COR-L47 (cell line): ENCODE measurements at places on chromosomes 13 and 19.

- no peak for DNase-seq
Measured at GRCh38 chr13:49342454-49342853, 94.7 kb downstream of the CDADC1 start.

- no peak for DNase-seq
Measured at GRCh38 chr13:96216543-96216942, 126.6 kb downstream of the HS6ST3 start.

GRCh38 chr19:12801466-12802266, at the start of the genes PRDX2 and THSD8:
Gene PRDX2 (minus strand): TSS chr19:12801800. CDS start chr19:12801261, 539 bp downstream.
Gene THSD8 (plus strand): TSS chr19:12802069. CDS start chr19:12802072, 3 bp downstream.
- peak; percentile 86 for DNase-seq

- DNase-seq, result no peak
Measured at GRCh38 chr13:68998056-68998455, 1109.6 kb upstream of the ATXN8OS start.

GRCh38 chr13:97240788-97241734, 18.9 kb downstream of the MBNL2 start:
- no peak for DNase-seq

DNA sequence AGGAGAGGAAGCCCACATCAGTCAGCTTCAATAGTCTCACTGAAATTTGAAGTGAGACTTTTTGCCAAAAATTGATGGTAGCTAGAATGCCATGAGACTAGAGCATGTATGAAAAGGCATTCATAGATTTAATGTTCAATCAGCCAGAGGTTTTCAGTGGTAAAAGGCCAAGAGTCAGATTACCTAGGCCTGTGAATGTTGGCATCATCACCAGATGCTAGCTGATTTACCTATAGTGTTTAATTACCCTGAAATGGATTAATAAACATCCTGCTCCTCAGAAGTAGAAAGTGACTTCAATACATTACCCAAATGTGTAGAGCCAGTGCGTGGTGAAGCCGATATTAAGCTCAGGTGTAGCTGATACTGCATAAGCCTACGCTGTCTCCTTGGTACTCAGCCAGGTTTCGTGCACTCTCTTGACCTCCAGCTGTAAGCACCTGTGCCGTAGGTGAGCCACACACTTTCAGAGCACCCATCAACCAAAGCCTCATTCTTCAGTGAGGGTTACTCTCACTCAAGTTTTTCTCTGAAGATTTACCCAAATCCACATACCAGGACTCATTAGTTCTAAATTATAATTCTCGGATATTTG, 1140.3 kb upstream of the SLC10A2 start:
- peak; percentile 48 for DNase-seq

GRCh38 chr13:90979059-90979458, 368.4 kb upstream of the MIR17HG start:
- DNase-seq, result no peak

GRCh38 chr13:50476577-50477285, 366.8 kb downstream of the DLEU7 start:
- no peak for DNase-seq

- DNase-seq, result no peak
Measured at GRCh38 chr13:113775451-113776145, 16.6 kb downstream of the TMEM255B start.

DNA sequence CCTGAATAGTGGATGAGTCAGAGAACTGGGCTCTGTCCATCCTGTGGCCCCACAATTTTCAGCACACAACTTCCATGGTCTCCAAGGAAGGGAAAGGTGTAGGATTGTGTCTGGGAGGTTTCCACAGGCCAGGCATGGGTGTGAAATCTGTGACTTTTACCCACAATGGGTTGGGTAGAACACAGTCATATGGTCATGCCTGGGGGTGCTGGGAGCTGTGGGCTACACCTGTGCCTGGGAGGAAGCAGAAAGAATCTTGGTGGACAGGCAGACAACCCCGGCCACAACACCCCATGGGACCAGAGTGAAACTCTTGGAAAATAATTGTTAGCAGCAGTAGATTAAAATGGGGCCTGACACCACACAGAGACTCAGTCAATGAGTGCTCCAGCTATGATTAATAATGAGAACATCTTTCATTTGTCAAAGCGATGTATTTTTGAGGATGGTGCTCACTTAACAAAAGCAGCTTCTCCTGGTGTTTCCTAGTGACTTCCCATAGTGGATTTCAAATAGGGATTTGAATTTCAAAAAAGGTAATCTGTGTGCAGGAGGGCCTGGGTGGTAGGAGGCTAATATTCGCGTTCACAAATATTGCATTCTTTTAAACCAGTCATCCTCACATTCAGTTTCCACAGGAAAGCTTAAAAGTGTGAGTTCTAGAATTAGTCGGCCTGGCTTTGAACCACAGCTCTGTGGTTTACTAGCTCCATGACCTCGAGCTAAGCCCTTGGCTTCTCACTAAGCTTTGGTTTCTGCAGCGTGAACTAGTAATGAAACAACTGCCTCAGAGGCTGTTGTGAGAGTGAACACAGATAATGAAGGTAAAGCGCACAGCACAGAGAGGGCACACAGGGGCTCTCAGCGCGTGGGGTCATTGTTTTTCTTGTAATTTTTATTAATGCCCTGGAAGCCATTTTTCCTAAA, 89.3 kb upstream of the UQCRFS1 start:
- no peak for DNase-seq

DNA sequence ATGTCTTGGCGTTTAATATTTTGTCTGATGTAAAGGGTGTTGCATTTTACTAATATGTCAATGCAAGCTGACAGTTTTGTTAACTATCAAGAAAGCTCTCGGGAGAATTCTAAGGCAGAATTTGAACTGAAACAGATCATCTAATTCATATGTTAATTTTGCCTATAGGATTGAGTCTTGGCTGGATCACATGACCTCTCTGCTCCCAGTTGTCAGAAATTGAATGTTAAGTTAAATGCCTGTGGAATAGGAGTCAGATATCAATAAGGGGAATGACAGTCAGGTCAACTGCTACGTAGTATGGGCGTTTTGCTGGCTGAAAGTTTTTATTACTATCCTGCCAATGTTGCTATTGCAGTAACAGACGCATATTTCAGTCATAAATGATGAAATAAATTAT, 358.5 kb downstream of the MYO16 start:
- no peak for DNase-seq

GRCh38 chr13:39835253-39835652, 179.8 kb downstream of the COG6 start:
- DNase-seq, result peak; percentile 9

- DNase-seq, result peak; percentile 79
Measured at GRCh38 chr19:54231077-54231931, 8.5 kb upstream of the LILRB3 start.

DNA sequence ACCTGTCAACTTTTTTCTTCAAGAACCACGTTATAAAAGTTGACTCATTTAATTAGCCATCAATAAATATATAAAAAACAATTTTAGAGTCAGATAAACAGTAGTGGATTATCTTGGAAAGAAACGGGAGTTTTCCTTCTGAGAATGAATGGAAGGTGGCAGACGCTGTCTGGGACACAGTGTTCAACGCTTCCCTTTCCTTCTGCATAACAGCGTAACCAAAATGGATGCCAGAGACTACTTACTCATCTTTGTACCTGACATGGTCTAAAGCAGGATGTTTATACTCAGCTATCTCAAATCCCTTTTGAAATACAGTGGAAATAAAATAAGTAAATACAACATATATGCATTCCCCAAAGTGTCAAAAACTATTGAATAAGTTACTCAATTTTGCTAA, 195.2 kb downstream of the LHFPL6 start:
- no peak for DNase-seq

- DNase-seq, result no peak
Measured at GRCh38 chr19:44904426-44904994, 1.1 kb upstream of the APOE start.

- no peak for DNase-seq
Measured at GRCh38 chr19:16283210-16284061, 41.2 kb upstream of the KLF2 start.

DNA sequence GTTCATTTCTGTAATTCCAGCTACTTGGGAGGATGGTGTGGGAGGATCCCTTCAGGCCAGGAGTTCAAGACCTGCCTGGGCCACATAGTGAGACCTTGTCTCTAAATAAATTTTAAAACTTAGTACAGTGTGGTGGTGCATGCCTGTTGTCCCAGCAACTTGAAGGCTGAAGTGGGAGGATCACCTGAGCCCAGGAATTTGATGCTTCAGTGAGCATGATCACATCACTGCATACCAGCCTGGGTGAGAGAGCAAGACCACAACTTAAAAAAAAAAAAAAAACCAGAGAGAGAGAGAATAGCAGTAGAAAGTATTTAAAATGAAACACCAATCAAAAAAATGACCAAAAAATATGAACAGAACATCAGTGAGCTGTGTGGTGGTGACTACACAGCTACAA, 7.1 kb upstream of the ZNF823 start:
- DNase-seq, result no peak

DNA sequence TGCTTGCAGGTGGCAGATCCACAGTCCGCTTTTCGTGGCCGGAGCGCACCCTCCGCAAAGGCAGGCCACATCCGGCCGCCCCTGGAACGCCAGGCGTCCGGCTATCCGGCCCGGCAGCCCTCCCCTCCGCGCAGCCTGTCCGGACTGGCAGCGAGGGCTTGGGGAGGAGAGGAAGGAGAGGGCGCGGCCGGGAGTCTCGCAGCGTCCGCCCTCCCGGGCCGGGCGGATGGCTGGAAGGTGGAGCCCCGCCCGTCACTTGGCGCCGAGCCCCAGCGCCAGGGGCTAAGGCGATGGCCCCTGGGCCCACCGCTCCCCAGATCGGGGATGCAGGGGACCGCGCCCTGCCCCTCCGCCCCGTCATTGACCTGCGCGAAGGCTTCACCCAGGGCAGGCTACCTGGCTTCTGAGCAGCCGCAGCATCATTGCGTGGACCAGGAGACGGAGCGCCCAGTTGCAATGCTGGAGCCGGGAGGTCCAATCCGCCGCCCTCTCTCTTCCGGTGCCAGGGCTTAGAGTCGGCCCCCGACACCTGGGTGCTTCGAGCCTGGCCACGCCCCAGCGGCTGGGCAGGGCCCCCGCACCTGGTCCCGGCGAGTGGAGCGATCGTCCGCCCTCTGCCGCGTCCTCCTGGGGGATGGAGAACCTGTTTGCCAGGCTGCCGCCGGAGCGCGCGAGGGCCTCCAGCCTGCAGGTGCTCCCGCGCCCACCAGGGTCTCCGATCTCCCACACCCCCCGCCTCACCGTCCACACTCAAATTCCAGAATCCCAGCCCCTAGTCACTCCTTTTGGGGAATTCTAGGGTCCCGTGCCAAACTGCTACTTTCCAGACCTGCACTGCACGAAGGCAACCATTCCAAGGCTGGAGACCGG, at the start of gene FUT1:
Gene FUT1 (minus strand): TSS at position 146 of the 870 bp plus-strand sequence. CDS start 1,360 bp downstream, outside the sequence.
- peak; percentile 95 for DNase-seq

DNA sequence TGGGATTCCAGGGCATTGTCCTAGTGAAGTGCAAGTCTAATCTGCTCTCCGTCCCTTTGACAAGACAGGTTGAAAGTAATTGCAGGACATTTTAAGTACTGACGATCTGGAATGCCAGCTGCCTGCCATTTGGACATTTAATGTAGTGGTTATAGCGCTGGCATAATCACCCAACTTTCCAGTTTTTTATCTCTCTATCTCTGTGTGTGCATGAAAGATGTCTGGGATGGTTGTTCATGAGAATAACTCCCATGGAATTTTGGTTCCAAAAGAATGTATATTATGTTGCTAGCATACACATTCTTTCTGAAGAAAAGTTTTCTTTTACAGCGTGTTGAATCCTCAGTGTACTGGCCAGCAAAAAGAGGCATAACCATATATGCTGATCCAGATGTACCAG, 53.6 kb downstream of the TDRD12 start:
- DNase-seq, result no peak

GRCh38 chr19:8396563-8397203, 6.5 kb downstream of the RAB11B start:
- no peak for DNase-seq

DNA sequence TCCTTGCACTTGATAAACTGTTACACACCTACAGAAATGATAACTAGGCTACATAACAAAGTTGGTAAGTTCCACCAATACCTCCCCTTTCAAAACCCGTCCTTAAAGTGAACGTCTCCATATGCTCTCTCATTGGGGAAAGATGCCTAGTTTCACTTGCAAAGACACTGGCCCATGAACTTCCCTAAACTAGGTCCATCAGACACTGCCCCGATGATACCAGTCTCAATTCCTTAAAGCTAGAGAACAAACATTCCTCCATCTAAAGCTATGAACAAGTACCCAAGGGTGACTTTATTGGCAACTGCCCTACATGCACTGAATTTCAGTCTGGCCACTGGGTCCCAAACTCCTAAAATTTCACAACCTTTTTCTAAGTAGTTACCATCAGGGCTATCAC, 39.9 kb downstream of the FOXO1 start:
- DNase-seq, result no peak

GRCh38 chr13:96792736-96793403, 201.4 kb downstream of the OXGR1 start:
- DNase-seq, result no peak

DNA sequence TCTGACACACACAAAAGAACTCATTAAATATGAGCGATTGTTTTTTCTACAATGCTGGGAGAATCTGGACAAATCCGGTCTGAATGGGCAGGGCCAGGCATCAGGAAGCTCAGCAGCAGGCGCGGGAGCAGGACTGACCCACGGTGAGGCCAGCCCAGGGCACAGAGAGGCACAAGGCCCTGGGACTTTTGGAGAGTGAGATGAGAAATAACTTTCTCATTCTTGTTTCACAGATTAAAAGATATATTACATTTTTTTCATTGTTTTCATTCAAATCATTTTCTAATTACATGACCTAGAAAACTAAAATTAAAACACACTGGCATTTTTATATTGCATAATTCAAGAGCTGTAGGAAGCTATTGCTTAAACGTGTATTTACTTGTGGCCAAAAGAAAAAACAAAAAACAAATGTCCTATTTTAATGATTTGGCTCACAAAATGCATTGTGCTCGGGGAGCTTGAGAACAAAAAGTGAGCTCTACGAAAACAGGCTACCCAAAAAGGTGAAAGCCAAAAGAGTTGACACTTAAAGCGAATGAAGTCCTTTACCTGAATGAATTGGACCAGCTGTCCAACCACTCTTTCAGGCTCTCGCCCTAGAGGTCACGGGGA, 133.1 kb downstream of the TNFRSF19 start:
- no peak for DNase-seq

- no peak for DNase-seq
Measured at GRCh38 chr13:108560093-108560492, 69.3 kb upstream of the MYO16 start.

DNA sequence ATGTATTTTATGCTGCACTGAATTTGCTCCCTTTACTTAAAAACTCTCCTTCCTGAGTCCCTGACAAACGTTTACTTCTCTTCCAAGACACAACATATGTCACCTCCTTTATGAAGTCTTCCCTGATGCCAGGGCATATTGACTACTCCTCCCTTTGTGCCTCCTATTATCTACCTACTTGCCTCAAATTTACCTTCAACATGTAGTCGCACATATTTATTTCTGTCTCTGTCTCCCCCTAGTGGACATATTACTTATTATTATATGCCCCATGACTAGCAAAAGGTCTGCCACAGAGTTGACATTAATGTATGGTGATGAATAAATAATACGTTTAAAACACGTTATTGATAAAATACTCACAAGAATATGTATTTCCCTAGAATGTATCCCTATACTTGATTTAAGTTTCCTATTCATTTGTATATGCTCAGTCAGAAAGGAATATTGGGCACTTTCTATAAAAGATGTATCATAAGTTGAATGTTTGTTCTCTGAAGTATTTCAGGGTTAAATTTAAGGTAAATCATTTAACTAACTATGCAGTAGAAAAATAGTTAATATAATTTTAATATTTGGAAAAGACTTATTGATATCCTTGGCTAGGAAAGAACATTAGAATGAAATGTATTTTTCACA, 250.3 kb upstream of the ATXN8OS start:
- peak; percentile 77 for DNase-seq
